ENCODE measurements at places on chromosomes 5 and 9.

- DNase-seq: no peak
Measured at GRCh38 chr5:158679221-158679641, 420.5 kb downstream of the EBF1 start.

- DNase-seq: no peak
Measured at GRCh38 chr9:79661279-79661678, 89.5 kb downstream of the TLE4 start.

DNA sequence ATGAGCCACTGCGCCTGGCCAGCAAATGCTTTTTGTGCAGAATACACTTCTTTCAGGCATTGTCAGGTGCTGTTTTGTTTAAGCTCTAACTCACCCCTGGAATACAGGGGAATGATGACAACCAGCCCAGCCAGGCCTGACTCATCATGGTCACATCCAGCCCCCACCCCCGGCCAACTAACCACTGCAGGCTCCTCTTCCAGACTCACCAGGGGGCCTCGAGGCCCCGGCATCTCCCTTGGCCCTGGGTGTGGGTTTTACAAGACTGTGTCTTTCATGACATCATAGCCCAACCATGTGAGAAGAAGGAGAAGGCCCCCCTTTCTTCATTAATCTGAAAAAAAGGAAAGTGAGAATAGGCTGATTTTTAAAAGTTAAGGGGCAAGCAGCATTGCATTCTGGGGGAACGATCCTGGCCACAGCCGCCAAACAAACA is 35.5 kb downstream of the OLFML2A start:
- no peak for DNase-seq

GRCh38 chr5:178535299-178536175 is 54.7 kb downstream of the COL23A1 start:
- DNase-seq: no peak

GRCh38 chr5:142548739-142549275 is 137.1 kb downstream of the FGF1 start:
- peak; percentile 29 for DNase-seq

GRCh38 chr5:75365740-75366139 is 28.7 kb downstream of the HMGCR start:
- DNase-seq: no peak

GRCh38 chr5:151805414-151806223 is 33.9 kb downstream of the G3BP1 start:
- DNase-seq: no peak

DNA sequence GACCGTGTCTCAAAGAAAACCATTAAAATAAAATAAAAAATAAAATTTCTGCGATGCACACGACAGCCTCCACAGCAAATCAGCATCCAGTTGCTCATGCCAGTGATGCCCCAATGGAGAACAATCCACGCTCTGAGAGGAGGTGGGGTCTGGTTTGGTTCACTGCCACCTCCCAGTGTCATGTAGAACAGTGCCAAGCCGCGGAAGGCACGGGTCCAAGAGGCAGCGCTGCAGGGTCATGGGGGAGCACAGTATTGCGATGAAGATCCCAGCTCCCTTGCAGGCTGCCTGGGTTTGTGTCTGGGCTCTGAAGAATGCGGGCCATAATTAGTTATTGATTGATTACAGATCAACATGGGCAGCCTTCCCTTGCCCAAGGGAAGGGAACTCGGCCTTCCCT is 6.1 kb upstream of the CACFD1 start:
- no peak for DNase-seq

GRCh38 chr5:28862137-28862859 is 1823.9 kb upstream of the CDH9 start:
- DNase-seq: no peak

- DNase-seq: no peak
Measured at GRCh38 chr9:77731008-77731698, 83.0 kb upstream of the GNA14 start.

DNA sequence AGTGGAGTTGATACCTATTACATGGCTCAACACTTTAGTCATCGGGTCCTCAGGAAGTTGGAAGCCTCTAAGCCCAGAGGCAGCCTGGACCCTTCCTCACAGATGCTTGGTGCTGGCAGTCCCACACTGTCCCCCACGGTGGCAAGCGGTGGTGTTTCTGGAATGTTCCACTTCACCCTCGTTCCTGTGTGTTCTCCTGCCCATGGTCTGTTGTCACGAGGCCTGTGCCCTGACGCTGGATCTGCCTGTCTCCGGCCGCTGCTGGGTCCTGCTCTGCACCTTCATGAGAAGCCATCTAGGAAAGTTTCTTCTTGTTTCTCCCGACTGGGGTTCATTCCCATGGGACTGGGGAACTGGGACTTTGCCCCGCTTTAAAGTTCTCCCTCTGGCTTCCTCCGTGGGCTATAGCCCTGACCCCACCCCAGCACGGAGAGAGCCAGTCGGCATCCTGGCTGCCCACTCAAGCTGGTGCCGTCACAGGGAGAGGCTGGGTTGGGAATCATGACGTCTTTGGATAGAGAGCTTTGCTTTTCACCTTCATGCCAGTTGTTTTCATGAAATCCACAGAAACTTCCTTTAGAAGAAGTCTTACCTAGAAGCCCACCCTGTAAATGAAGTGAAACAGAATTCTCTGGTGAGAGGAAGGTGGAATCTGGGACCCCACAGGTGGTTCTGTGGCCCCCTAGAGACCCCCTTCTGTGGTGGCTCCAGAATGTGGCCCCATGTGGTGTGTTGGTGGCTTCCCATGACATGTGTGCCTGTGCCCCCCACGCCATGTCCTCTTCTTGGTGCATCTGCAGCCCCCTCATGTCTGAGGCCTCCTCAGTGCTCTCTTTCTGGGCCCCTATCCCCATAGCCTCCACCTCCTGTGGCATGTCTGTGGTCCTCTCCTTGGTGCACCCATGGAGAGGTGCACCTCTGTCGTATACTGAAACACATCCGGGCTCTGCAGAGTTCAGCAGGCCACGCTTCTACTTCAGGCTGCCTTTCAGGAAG is 43.8 kb downstream of the TRIP13 start:
- DNase-seq: no peak

GRCh38 chr5:118687100-118687499 is 301.2 kb downstream of the DTWD2 start:
- DNase-seq: no peak

- DNase-seq: peak; percentile 11
Measured at GRCh38 chr5:153974131-153974812, 64.4 kb downstream of the FAM114A2 start.

- no peak for DNase-seq
Measured at GRCh38 chr9:70205366-70206020, 53.3 kb upstream of the SMC5 start.

GRCh38 chr5:87787625-87788256 is 375.0 kb upstream of the CCNH start:
- no peak for DNase-seq

- no peak for DNase-seq
Measured at GRCh38 chr5:142428773-142429473, 104.1 kb upstream of the SPRY4 start.

DNA sequence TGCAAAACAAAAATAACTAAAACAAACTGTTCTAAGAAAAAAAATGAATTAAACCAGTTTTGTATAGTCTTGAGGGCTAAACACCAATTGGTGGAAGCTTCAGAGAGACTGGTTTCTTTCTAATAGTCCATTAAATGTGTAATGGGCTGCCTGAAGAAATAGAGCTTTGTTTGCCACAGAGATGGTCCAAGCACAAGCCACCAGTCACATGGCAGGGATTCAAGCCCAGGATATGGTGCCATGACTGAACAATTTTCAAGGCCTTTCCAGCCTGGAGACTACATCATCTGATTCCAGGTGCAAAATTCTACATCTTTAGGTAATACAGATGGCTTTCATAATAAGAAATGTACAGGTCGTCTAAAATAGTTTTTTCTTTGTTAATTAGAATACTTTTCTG is 355.3 kb downstream of the NR2F1-AS1 start:
- no peak for DNase-seq

GRCh38 chr5:122366501-122366900 is 54.5 kb downstream of the SNCAIP start:
- DNase-seq: no peak

GRCh38 chr9:130266236-130267098 is 907 bp downstream of the HMCN2 start:
- no peak for DNase-seq

- DNase-seq: no peak
Measured at GRCh38 chr9:85430659-85431338, 311.0 kb downstream of the AGTPBP1 start.

DNA sequence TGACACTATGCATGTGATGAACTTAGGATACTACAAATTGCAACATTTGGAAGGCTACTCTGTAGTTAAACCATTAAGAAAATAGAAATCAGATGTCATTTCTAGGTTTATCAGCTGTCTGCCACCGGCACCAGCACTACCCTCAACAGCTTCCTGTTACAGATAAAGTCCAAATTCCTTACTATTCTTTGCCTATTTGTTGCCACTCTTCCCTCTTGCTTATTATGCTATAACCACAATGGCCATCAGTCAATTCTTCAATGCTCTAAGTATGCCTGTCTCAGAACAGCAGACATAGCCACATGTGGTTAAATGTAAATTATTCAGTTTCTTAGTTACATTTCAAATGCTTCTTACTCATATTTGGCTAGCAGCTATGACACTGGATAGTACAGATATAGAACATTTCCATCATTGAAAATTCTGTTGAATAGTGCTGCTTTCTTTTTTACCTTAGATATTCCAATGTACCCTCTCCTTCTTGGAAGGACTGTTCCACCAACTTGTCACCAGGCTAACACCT is 21.0 kb downstream of the DHX29 start:
- DNase-seq: no peak

DNA sequence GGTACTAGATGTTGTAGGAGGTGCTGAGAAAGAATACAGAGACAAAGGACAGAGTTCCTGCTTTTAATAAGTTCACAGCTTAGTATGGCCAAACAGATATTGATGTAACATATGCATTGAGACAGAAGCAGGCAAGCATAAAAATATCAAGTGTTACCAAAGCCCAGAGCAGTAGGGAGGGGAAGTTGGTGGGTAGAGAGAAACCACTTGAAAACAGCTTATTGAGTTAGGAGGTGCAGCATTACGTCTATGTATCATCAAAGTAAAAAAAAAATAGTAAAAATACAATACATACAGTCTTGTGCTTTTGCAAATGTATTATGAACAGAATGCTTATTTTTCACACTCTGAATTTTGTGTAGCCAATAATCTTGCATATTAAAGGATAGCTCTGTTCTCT is 441.8 kb upstream of the SGCD start:
- no peak for DNase-seq

DNA sequence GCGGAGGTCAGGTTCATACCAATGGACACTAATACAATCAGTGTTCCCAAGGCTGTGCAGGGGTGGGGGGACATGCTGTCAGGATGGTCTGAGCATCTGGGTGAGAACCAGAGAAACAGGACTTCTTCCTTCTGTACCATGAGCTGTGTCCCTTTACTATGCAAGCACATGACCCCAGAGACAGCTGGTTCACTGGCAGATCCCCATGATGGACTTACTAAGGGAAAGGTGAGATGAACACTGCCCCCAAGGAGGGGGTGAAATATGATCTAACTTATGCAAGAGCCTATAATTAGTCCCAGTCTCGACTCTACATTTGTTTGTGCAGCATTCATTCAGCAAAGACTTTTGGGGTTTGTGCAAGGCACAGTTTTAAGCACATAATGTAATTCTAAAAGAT is 91.4 kb downstream of the LIFR start:
- DNase-seq: no peak

DNA sequence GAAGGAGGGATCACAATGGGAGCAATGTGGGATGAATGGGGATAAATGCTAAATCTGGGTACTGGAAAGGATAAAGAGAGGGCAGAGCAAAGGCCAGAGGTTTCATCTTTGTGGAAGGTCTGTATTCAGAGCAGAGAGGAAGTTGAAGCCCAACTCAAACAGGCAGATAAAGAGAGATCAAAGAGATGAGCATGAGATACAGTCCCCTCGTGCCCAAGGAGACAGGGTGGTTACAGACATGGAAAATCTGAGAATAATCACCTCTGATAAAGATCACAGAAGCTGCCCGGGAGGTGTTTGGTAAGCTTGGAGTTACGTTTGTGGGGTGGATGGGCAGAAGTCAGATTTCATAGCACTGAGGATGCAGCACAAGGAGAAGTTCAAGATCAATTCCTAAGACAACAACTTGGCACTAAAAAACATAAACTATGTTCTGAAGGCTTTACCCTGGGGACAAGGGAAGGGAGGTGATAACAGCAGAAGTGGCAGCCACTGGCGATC is 459 bp upstream of the ERAP2 start:
- DNase-seq: peak; percentile 59

GRCh38 chr5:23139338-23140171 is 286.4 kb upstream of the CDH12 start:
- DNase-seq: no peak

DNA sequence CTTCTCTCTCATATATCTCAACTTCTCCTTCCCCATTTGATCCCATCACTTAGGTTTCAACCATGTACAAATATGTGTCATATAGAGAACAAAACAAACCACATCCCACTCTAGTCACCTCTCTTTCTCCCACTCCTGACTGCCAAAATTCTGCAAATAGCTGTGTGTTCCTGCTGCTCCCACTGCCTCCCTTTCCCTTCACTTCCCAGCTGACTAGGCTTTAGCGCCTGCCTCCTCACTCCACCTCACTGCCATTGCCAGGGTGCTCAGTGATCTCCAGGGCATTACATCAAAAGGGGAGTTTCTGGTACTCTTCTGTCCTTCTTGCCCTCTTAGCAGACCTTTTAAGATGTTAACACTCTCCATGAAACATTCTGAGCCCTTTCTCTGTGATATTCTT is 675.4 kb upstream of the DMAC1 start:
- DNase-seq: no peak

DNA sequence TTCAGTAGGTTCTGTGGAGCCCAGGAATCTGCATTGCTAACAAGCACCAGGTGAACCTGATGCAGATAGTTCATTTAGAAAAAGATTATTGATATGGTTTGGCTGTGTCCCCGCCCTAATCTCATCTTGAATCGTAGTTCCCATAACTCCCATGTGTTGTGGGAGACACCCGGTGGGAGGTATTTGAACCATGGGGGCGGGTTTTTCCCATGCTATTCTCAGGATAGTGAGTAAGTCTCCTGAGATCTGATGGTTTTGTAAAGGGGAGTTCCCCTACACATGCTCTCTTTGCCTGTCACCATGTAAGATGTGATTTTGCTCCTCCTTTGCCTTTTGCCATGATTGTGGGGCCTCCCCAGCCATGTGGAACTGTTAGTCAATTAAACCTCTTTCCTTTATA is 212.0 kb downstream of the RAB3C start:
- no peak for DNase-seq
